Endothelial cell of umbilical vein (primary cell): ENCODE measurements at places on chromosomes 7 and 10. TPM values are rescaled to one million over a fixed set of nuclear protein-coding genes. Genes with fewer than 3 reads are reported as not detected.

The TMEM140 gene
- polyA plus RNA-seq: 17.9 and 21.9 TPM in 2 replicates

The TAS2R16 gene
- not detected in 2 replicates for polyA plus RNA-seq

The NPY gene
- polyA plus RNA-seq: not detected in 2 replicates

The COL13A1 gene
- polyA plus RNA-seq: 14.5 and 21.4 TPM in 2 replicates

The EVX1 gene
- polyA plus RNA-seq: not detected in 2 replicates

GRCh38 chr10:25768167-25768566 is 165.9 kb upstream of the MYO3A start:
- DNase-seq: no peak

- DNase-seq: peak; percentile 81
Observed at GRCh38 chr10:48655411-48656240, 29.0 kb upstream of the WDFY4 start.

DNA sequence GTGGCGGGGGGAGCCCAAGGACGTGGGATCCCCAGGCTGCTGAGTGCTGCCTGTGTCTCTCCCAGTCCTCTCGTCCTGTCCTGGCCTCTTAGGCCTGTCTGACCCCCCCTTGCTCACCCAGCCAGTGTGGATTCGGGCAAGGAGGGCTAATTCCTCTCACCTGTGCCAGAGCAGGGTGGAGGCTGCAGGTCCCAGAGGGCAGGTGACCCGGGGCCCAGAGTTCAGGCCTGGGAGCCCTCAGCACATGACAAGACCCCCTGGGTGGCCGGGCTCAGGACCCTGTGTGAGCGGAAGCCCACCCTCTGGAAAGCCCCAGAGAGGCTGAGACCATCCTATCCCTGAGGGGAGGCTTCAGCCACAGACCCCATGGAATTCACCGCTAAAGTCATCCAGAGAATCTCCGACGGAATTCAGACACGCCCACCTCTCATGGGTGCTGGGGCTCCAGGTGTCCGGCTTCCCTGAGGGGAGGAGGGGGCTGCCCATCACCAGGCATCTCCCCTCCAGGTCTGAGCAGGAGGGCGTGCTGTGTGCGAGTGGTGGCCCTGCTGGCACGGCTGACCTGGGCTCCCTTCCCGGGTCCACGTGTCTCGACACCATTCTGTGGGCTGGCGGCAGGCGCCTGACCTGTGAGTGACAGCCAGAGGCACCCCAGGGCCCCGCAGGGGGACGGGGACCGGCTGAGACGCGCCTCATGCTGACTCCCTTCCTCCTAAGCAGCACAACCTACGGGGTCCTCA is 5.0 kb downstream of the KNDC1 start:
- DNase-seq: no peak
